ENCODE measurements at places on chromosomes 5 and 9.

DNA sequence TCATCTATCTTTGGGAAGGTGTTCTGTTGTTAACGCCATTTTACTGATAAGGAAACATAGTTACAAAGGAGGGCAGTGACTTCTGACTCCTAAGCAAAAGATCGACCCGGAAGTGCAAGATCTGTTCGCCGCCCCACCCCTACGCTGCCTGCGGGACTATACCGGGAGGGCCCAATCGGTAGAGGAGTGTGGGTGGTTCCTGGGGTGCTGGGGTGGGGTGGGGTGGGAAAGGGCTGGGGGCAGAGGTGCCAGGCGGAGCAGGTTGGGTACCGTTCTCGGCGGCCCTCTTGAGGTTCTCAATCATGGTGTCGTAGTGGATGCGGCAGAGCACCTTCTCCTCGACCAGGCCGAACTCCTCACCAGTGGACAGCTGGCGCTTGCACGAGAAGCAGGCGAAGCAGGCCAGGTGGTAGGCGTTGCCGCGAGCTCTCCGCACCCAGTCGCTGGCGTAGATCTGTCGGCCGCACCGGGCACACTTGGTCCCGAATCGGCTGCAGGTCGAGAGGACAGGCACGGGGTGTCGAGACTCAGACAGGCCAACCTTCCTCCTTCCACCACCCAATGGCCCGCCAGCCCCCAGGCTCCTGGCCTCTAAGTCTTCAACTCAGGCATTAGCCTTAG is 11.8 kb downstream of the LHX6 start:
- no peak for DNase-seq

- no peak for DNase-seq
Measured at GRCh38 chr5:10486511-10487344, 45.0 kb downstream of the ROPN1L start.

GRCh38 chr9:105154723-105155191 is 89.7 kb upstream of the SLC44A1 start:
- no peak for DNase-seq

- DNase-seq, result no peak
Measured at GRCh38 chr5:139133282-139133681, 64.9 kb downstream of the SIL1 start.

- no peak for DNase-seq
Measured at GRCh38 chr9:108953983-108954574, 19.9 kb downstream of the ABITRAM start.

GRCh38 chr5:157247267-157247666 is 18.7 kb upstream of the CYFIP2 start:
- no peak for DNase-seq

DNA sequence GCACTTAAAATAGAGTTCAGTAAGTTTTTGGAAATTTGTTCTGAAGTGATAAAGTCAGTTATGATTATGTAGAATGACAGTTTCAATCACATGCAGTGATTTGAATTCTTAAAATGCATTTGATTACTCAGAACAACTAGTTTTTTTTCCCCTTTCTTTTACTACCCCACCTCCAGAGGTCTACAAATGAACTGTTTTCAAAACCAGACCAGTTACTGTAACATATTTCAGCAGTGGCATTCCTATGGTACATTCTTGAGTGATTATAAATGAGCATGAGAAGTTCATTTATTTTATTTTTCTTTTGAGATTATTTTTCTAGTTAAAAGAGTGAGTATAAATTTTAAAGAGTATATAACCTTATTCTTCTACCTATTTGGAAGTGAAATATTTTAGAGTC is 71.6 kb downstream of the NNT start:
- no peak for DNase-seq

DNA sequence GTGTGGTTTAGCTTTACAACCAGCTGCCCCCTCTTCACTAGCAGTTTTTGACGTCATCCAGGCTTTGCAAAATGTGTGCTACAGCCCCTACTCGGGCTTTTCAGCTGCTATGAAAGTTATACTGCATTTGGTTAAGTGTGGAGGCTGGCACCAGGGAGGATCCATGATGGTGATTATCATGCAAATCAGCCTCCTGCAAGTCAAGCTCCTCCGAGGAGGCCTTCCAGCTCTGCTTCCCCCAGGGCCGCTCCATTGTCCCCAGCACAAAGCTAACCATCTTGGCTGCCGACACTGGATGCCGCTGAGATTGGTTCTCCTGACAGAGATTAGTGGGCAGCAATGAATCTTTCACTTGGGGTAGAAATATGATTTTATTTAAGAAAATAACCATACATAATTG is 159.6 kb downstream of the NR2F1-AS1 start:
- no peak for DNase-seq

GRCh38 chr9:4328723-4329122 is 28.9 kb upstream of the GLIS3 start:
- no peak for DNase-seq

- no peak for DNase-seq
Measured at GRCh38 chr5:133818031-133818431, 150.4 kb downstream of the C5orf15 start.

- DNase-seq, result no peak
Measured at GRCh38 chr9:128091144-128091543, 23.1 kb downstream of the SLC25A25 start.

All from activated naive CD4-positive, alpha-beta T cell (primary cell).